ENCODE measurements at places on chromosomes 7 and 10.

DNA sequence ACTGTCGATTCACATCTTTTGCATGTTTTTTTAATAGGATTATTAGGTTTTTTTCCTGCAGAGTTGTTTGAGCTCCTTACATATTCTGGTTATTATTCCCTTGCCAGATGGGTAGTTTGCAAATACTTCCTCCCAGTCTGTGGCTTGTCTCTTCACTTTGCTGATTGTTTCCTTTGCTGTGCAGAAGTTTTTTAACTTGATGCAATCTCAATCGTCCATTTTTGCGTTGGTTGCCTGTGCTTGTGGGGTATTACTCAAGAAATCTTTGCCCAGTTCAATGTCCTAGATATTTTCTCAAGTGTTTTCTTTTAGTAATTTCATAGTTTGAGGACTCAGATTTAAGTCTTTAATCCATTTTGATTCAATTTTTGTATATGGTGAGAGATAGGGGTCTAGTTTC is 95.4 kb downstream of the TBXAS1 start:
- DNase-seq, result no peak

DNA sequence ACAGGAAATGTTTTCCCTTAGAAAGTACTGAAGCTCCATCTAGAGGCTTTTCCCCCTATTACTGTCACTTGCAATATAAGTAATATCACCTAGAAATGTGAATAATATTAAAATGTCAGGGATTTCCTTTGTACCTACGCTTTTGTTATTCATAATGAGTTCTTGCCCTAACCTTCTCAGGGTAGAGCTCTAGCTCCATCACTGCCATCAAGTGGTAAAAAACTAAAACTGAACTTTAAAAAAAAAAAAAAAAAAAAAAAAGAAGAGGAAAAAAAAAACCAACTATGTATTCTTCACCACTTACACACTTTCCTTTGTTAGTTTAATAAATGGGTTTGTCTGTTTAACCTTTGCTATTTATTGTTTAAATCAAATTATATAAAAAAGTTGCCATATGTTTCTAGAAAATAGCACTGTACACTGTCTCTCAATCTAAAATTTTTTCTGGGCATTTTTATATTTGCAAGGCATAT is 49.9 kb downstream of the DNAJC1 start:
- no peak for DNase-seq

DNA sequence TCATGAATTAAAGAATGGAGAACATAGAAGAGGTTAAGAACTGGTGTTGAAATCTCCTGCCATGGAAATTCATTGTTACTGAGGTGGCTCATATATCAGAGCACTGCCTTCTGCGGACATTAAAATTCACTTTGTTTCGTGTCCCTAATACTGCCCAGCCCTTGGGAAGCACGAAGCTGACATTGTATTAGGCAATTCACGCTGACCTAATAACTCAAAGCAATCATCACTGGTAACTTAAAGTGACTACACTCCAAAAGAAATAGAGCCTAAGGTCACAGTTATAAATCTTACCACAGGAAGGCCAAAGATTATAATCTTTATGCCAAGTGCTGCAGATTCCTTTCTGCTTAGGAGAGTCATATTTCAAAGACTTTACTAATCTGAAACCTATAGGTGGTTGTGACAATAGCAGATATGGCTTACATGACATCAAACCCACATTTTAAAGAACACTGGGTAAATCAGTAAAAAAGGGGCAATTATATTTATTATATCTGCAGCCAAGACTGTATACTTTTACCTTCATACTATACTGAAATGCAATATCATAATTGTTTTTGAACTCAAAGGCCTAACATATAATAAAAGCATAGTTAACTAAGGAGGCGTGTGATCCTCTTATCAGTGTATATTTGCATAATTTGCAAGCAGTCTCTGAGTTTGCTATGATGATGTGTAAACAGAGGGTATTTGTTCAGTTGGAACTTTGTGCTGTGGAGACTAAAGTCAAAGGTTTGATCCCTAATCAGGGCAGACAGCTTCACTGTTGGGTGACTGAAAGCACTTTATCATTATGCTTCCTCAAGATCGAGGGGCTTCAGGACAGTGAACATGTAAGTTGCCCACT is 51.9 kb upstream of the CAPZA2 start:
- DNase-seq, result no peak

DNA sequence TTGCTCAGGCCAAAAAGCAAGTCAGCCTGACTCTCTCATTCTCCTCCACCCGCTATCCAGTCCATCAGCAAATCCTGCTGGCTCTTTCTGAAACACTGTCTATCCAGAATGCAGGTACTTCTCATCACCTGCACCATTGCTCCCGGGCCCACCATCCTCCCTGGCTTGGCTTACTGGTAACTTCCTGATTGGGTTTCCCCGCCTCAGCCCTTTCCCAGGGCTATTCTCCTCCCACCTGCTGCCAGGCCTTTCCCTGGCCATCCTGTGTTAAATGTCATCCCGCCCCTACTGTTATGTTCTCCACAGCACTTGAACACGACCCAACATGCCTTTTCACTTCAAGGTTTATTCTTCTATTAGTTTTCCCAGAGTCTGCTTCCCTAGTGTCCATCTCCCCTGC is 124.0 kb downstream of the CNNM2 start:
- DNase-seq, result no peak

- DNase-seq, result no peak
Observed at GRCh38 chr10:120794390-120794789, 56.8 kb upstream of the WDR11 start.

- no peak for DNase-seq
Observed at GRCh38 chr7:100688326-100688860, 5.7 kb downstream of the GIGYF1 start.

- DNase-seq, result no peak
Observed at GRCh38 chr10:52523696-52524095, 209.6 kb downstream of the DKK1 start.

DNA sequence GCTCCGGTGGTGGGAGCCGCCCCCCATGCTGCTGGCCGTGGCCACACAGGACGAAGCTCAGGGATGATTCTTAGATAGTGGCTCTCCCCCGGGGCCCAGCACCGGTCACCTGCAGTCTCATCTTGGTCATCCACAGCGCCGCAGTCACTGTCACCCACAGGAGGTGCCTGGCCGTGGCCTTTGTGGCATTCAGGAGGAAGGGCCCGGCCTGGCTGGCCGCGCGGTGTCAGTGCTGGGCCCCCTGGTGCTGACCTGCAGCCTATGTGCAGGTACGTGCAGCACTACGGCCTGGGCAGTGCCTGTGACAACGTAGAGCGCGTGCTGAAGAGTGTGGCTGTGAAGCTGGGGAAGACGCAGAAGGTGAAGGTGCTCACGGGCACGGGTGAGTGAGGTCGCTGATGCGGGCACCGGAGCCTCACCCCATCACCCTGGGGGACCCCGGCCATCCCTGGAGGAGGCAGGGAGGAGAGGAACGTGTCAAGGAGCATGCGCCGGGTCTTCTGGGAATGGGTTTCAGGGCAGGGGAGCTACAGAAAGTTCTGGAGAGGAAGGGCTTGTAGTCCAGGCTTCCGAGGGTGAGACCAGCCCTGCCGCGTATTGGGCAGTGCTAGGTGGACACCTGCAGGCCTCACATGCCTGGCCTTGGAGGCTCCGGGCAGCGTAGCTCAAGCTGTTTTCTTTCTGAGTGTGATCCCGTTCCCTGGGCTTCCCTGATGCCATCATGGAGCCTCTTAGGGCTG is 5.0 kb downstream of the SPRN start:
- DNase-seq, result no peak

DNA sequence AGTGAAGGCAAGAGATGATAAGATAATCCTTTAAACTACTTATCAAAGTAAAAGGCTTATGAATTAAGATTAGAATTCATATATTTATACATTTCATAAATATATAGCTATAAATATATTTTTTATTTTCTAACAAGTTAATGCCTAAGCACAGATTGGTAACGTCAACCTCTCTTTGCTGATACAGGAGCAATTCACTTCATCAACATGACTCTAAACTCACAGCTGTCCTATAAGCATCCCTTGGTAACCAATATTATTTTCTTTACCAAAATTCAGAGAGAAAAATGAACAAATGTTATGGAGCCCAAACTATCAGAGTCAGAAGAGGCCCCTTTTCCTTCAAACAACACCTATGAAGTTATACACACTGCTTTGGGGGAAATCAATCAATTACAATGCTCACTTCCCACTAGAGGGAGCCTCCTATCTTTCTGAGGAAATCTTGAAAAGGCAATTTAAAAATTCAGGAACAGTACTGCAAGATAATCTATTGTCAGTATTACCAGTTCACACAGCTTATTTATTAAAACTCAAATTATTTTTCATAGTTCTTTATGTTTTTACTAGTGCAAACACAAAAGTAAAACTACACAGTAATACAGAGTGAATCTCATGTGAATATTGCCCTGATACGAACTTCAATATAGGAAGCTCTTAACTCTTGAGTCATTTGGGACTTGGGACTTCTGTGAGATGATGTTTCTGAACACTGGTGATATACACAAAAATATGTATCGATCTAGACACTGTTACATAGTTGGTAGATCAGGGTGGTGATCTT is 51.0 kb upstream of the NOBOX start:
- DNase-seq, result no peak

GRCh38 chr7:90686146-90686545 is 90.0 kb downstream of the CDK14 start:
- no peak for DNase-seq

- DNase-seq, result no peak
Observed at GRCh38 chr7:68038621-68039314, 1042.1 kb downstream of the TYW1 start.

All from stimulated activated CD8-positive, alpha-beta memory T cell treated with anti-CD3 and anti-CD28 coated beads, Interleukin-4, amount 100 ng/mL, for 1 hour (primary cell).